Activated naive CD4-positive, alpha-beta T cell treated with anti-CD3 and anti-CD28 coated beads, Interleukin-2, amount 50 U/mL, for 72 hours (primary cell): ENCODE measurements at places on chromosomes 2 and 18. TPM values are rescaled to one million over a fixed set of nuclear protein-coding genes. Genes with fewer than 3 reads are reported as not detected.

DNA sequence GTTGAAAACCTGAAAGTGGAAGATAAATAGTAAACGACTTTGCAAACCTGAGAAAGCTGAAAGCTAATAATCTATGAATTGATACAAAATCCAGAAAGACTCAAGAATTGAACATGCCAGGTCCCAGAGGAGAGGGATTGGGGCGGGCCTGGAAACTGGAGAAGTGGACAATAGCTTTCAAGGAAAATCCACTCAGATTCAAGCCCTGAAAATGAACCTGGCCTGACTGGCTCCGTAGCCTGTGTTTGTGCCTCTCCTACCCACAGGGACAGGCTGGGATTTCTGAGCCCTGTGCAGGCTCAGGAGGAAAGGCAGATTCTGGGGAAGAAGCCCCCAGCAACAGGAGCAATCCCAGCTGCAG is 274.8 kb upstream of the HS6ST1 start:
- DNase-seq: no peak

GRCh38 chr18:51753365-51754057 is 556.0 kb upstream of the MEX3C start:
- no peak for DNase-seq

DNA sequence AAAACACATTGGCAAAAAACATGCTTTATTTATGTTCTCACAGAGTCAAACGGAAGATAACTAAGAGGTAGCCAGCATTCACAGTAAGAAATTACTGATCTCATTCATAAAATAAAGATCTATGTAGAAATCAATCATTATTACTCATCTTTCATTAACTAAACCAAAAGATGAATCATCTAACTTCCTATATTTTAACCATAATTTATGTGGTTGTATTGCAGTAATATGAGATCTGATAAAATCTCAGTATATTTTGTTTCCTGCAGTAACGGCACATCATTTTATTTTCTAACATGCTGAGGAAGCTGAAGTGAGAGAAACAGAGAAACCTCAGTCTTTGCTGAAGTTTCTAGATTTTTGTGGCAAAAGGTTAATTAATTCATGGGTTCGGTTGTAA is 375.8 kb downstream of the GALNT13 start:
- DNase-seq: no peak

- no peak for DNase-seq
Observed at GRCh38 chr2:120254178-120254577, 1.5 kb downstream of the RALB start.

The SLC40A1 gene
- total RNA-seq: 4.6 TPM

DNA sequence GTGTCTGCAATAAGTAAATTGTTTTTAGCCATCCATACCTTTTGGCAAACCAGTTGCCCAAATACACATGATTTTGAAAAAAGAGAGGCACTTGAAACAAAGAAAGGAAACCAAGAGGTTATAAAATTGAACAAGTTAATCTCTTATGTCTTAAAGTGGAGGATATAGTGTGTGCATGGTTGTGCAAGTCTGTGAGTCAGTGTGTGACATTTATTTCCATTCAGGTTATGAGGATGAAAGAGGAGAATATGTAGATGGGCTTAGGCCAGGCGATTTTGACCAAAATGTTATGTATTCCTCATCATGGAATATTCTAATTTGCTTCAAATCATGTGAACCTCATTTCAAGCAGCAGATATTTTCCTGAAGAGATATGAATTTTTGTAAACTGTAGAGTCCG is 123.3 kb downstream of the SETBP1 start:
- no peak for DNase-seq

DNA sequence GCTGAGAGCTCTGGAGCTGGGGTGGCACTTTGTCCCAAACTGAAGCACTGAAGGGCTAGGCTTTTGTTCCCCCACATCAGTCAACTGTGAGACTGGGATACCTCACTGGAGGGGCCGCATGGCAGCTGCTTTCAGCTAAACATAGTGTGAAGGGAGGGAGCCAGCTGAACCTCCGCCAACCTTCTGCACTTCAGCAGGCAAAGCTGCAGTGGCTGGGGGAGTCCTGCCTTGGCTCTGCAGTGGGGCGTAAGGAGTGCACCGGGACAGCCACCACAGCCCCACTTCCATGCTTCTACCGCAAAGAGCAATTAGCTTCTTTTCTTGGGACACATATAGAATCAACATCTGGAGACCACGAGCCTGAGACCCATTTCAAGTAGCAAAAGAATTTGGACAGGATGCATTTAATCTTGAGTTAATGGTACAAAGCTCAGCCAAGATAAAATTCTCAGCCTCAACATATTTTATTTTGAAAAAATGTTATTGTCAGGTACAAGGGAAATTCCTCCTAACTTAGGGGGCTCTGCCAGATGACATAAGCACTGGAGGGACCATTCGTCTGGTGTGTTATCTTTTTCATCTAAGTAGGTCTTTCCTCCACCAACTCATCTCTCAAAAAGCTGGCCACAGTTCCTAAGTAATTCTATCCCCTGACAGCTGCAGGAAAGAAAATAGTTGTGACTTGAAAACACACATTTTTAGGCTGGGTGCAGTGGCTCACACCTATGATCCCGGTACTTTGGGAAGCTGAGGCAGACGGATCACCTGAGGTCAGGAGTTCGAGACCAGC is 25.6 kb upstream of the MYCN start:
- DNase-seq: no peak

The WIPF1 gene
- total RNA-seq: 138 TPM

DNA sequence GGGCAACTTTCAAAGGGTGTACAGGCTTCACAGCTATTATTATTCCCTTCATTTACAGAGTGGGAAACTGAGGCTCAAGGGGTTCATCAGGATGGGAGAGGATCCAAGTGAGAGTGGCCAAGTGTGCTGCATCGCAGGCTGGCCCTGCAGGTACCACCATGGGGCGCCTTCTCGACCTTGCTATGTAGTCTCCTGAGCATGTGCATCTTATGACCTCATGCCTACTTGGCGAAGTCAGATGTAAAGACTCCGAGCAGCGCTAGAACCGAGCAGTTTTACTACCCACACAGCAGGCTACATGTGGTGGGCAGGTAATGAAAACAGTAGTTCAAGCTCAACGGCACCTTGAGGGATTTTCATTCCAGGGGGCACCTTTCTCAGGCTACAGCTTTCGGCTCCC is 42.0 kb downstream of the TFCP2L1 start:
- DNase-seq: no peak

DNA sequence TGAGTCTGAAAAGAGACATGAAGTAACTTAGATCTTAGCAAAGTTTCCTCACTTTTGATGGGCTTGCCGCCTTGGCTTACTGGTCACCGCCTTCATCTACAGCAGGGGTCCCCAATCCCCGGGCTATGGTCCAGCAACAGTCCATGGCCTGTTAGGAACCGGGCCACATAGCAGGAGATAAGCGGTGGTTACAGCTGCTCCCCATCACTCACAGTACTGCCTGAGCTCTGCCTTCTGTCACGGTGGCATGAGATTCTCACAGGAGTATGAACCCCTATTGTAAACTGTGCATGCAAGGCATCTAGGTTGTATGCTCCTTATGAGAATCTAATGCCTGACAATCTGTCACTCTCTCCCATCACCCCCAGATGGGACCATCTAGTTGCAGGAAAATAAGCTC is 72.9 kb downstream of the BIN1 start:
- no peak for DNase-seq

DNA sequence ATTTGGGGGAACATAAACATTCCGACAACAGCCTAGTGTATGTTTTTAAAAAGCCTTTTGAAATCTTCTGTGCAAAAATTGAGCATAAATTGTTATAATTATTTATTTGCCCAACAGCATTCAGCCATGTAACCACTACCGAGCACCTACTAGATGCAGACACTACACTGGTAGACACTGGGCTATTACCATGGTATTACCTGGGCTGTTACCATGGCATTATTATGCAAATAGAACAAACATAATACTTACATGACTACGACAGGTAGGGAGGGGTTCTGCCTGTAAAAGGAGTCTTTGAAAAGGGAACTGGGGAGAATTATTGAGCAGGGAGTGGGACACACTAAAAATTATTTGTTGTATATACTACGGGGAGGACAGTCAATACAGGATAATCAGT is 116.4 kb downstream of the MREG start:
- no peak for DNase-seq

The ASB18 gene
- not detected for total RNA-seq

DNA sequence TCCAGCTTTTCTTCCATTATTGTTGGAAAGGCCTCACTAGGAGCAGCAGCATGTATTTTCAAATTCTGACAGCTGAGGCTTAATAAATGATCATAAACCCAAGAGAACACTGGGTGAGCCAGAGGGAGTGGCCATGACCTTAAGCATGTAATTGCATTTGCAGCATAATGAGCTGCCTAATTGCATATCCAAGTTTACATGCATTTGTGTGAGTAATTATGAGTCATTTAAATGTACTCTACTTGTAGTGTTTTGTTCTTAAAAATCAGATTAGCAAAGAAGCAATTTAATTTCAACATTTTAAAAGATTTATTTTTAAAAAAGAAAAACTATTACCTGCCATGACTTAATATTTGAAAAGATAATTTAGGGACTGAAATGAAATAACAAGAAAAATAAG is 74.8 kb downstream of the NOL10 start:
- no peak for DNase-seq

GRCh38 chr2:150644298-150645067 is 157.0 kb upstream of the RND3 start:
- no peak for DNase-seq

- no peak for DNase-seq
Observed at GRCh38 chr18:7572822-7573221, 5.7 kb downstream of the PTPRM start.

DNA sequence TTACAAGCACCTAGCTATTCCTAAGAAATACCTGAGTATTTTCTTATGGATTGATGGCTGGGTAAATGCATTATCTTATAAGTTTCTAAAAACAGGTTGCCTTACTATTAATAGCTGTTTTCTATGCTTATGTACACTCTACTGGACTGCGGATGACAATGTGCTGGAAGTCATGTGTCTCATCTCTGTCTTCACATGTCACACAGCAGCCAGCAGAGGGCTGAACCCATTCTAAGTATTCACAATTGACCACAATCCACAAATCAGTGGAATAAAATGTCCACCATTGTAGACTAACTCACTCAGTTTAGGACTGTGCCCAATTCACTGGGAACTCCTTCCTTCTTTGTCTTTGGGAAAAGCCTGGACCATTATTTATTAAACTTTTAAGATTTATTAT is 371.2 kb downstream of the INSIG2 start:
- no peak for DNase-seq

GRCh38 chr18:64678048-64678447 is 529.2 kb upstream of the LINC00305 start:
- no peak for DNase-seq

GRCh38 chr2:225002656-225003045 is 39.6 kb downstream of the DOCK10 start:
- no peak for DNase-seq

The IL1F10 gene
- total RNA-seq: not detected

- no peak for DNase-seq
Observed at GRCh38 chr2:1492711-1493430, 79.6 kb downstream of the TPO start.

- DNase-seq: no peak
Observed at GRCh38 chr2:101486258-101486701, 11.4 kb upstream of the RFX8 start.

DNA sequence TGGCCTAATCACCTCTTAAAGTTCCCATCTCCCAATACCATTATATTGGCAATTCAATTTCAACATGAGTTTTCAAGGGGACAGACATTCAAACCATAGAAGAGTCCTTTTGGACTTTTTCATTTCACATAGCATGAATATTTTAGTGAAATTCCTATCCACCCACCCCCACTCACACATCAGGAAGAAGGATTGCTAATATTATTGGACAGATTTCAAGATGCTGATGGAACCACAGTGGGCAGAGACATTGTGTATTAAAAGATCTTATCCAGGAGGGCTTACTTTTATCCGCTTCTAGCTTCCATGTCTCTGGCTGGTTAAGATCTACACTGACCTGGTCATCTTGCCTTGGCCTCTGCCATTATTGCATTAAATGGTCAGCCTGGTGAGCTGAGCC is 297.4 kb upstream of the ACVR2A start:
- no peak for DNase-seq

GRCh38 chr18:9000733-9001132 is 101.8 kb upstream of the NDUFV2 start:
- no peak for DNase-seq

The KANSL1L gene
- total RNA-seq: 9.6 TPM

DNA sequence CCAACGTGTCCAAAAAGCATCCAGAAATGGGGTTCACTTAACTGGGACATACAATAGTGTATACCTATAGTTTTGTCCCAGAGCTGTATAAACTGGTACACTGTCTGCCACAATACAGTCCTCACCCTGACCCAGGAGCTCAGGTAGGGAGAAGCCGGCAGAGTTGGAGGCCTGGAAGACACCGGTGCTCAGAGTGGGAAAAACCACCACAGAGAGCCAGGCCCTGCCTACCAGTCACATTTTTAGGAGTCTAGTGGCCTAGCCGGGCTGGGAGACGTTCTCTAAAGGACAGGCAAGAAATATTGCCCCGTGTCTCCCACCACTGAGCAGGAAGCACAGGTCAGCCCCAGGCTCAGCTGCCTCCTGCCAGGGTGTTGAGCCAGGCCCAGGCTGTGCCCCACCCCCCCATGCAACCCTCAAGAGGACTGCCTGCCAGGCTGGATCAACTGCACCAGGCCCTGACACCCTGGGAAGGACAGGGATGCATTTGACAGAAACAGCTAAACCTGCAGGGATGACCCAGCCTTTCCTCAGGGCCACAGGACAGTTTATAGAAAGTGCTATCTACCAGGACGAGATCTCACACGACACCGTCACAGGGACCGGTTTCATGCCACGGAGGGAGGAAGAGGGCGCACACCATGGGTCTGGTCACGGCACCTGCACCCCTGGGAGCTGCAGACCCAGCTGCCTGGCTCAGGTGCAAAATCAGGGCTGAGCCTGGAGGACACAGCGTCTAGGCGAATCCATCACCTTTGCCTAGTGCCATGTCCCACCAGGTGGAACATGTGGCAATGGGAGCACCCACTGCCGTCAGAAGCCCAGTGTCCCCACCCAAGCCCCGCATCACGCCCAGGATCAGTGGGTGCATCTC is 89.9 kb downstream of the TMEM18 start:
- no peak for DNase-seq

DNA sequence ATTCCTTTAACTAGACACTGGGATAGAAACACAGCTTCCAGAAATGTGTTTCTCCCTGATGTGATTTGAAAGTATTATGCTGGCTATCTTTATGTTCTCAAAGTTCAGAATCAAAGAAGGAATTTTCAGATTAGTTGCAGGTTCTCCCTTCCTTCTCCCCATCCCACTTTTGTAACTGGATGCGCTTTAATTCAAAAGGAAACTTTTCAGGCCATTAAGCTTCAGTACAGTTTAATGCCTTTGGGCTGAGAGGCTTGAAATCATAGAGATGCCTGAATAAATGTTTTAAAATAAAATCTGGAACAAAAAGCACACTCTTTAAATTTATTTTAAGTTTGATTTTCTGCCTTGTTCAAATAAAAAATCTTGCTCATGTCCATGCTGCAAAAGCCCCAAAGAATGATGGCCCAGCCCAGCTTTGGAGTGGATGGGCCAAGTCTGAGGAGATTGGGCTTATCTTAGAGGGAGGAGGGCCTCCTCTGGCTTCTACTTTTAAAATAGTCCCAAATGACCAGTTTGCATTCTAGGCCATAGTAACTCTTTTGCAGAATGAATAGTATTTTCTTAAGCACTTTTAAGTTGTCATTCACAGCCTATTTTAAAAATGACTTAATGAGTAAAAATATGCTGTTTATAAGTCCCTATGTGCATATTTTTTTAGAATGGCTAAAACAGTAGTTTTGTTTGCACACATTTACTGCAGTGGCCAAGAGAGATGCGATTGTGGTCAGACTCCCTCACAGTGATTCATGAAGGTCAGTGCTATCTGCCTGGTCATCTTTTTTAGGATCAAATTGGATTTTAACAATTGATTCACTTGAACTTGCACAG is 129.2 kb downstream of the MTX2 start:
- no peak for DNase-seq

GRCh38 chr2:28809927-28810326 is 707 bp upstream of the SPDYA start:
- DNase-seq: no peak
